ENCODE measurements at places on chromosomes 16 and 17.
A peak's percentile ranks its signal among the peaks of the same experiment; 100 is the strongest.

DNA sequence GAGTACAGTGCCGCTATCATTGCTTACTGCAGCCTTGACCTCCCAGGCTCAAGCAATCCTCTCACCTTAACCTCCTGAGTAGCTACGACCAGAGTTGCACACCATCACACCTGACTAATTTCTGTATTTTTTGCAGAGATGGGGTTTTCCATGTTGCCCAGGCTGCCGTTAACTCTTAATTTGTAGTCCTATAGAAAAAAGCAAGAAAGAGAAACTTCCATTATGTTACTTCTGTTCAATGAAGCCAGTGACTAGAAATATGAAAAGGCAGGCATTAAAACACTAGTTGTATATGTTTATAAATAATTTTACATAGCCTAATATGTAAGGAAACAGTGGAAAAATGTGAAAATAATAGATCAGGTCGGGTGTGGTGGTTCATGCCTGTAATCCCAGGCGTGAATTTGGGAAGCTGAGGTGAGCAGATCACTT, 9.7 kb downstream of the RAD51C start:
- peak; percentile 17 for DNase-seq

DNA sequence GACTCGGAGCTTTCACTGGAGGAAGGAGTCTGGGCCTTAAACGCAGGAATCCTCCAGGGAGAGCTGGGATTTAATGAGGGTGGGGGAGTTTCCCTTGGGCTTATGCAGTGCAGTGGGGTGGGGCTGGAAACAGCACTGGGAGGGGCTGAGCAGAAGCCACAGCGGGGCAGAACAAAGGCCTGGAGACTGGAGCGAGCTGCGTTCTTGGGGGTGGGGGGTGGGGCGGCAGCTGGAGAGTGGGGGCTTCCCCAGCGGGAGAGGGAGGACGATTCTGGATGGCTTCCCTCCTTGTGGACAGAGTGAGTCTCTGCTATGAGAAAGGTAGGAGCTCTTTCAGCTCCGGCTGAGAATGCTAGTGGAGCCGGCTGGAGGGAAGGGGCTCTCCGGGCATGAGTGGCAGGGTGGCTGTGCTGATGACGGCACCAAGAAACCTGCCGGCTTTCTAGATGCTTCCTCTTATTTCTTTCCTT, 406.0 kb downstream of the SEC14L1 start:
- no peak for DNase-seq

GRCh38 chr16:28820016-28820415, 2.8 kb upstream of the ATXN2L start:
- DNase-seq, result no peak

GRCh38 chr16:2990891-2991290, 10.6 kb upstream of the PKMYT1 start:
- no peak for DNase-seq

Measured in activated CD4-positive, alpha-beta T cell treated with anti-CD3 and anti-CD28 coated beads for 48 hours (primary cell).